ENCODE measurements at places on chromosomes 6 and 20.

GRCh38 chr20:61119794-61120410, 132.2 kb upstream of the CDH4 start:
- DNase-seq, result no peak

DNA sequence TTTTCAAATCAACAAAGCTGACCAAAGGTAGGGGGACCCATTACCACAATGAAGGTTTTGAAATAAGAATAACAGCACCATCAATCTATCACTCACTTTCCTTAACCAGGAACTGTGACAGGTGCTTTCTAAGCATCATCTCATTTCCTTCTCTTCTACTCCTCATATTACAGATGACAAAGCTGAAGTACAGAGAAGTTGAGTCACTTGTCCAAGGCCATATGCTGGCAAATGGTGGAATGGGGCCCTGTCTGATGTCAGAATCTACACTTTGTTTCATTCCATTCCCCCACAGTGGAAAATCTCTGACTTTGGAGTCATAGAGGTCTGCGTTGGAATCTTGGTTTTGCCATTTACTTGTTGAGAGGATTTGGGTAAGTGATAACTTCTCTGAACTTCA, 222.5 kb upstream of the LRFN2 start:
- no peak for DNase-seq

GRCh38 chr6:22943327-22943726, 374.0 kb downstream of the HDGFL1 start:
- DNase-seq, result no peak

DNA sequence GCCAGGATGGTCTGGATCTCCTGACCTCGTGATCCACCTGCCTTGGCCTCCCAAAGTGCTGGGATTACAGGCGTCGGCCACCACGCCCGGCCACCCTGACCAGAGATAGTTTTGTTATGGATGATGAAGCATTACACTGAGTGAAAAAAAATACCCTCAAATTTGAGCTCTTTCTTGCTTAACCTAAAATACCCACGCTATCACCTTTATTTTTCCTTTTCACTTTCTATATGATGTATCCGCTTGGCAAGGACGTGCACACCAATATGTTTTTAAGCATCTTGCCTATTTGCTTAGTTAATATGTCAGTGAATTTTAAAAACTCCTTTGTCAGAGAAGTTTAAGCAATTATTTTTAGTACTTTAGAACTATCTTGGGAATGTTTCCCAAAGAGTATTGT, 150.4 kb downstream of the INSM1 start:
- no peak for DNase-seq

DNA sequence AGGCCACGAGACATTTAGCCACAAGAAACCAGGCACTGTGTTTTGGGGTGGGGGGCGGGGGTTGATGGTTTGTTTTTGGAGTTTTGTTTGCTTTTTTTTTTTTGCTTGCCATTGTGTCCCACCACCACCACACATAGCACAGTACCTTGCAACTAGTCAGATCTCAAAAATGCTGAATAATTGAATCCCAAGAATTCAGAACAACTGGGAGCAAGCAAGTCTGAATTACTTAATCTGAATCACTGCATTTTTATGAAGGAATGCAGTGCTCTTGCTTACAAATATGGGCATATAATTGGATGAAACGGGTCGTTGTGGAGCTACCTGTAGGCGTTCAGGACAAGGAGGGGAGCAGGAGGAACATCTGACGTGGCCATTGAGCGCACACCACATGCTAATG, 151.5 kb upstream of the CDYL start:
- DNase-seq, result no peak

DNA sequence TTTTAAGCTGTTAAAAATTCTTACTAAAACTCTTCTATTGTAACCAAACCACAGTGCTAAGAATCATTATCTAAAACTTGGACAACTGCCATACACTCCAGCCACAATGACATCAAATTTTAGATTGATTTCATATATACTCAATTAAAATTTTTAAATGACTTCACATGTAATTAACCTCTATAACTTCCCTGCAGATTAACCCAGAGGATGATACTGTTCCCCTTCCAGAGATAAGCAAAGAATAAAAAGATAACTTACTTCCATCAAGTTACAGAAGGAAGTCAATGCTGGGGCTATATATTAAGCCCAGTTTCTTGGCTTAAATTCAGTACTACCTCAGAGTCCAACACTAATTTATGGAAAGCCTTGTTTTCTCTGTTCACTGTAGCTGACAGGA, 71.3 kb downstream of the ARHGAP18 start:
- DNase-seq, result no peak

GRCh38 chr6:113564371-113565171, 292.6 kb upstream of the MARCKS start:
- no peak for DNase-seq

GRCh38 chr20:60803335-60804055, 448.6 kb upstream of the CDH4 start:
- no peak for DNase-seq

DNA sequence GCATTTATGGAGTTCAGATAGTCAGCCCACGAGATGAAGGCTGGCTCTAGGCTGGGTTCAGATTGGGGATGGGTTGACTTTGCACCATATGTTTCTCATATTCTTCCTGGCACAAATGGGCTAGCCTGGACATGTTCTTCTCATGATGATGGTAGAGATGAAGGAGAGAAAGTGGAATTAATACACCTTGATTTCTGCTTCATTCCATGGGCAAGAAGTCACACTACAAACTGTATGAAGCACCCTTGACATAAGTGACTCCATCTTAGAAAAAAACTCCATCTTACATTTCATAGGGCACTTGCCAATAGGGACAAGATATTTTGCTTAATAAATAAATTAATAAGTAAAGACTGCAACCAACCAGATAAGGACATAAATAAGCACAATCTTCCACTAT, 12.0 kb upstream of the CD83 start:
- DNase-seq, result no peak

DNA sequence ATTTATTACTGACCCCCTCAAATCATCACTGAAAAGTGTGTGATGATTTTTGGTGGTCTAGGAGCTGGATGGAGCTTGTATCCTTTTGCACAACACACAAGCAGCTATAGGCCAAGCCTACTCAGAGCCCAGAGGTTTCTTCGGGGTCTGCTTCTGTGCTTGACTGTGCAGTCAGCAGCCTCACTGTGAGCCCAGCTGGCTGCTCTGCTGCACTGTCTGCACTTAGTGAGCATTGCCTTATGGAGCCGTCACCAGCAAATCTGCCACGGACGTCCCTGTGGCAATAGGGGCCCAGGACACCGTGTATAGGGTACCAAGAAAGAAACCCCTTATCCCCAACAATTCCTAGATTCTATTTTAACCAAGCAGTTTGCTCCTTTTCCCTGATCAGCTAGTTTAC, 38.6 kb upstream of the GMPR start:
- DNase-seq, result no peak

DNA sequence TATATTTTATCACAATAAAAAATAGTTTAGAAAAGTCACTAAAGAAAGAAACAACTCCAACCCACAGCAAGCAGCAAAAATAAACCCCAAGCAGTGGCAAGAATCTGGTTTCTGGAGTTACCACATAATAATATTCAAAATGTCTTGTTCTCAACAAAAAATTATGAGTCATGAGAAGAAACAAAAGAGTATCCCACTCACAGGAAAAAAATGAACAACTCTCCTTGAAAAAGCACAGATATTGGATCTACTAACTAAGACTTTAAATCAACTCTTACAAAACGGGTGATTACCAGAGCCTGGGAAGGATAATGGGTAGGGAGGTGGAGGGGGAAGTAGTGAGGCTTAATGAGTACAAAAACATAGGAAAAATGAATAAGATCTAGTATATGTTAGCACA, 425.6 kb downstream of the PLCB1 start:
- no peak for DNase-seq

- DNase-seq, result no peak
Measured at GRCh38 chr6:135438907-135439535, 58.5 kb downstream of the AHI1 start.

DNA sequence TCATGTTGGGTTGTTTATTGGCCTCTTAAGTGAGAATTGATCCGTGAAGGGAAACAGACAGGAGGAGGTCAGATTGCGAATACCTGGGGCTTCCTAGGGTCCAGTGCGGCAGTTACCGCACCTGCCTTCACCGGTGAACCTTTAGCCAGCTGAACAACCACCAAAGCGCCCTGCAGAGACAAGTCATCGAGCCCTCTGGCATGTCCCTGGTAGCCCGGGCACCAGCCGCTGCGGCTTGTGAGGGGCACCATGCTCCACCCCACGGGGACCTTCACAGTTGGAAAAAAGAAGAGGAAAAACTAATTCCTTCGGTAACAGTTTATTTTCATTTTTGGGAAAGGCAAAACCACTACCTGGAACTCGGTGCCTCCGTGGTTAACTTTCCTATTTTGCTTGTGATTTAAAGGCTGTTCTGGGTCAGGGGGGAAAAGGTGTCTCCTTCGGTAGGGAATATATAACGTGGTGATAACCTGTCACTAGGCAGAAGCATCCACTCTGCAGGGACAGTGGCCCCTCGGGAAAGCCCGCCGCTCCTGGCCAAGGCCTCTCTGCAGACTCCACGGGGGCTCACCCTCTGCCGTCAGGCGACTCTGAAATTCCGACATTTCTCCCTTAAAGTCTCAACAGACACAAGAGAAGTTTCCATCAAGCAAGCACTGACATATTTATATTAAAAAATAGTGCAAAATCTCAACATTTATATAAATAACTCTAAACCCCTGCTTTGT, 30.7 kb upstream of the ZBP1 start:
- DNase-seq, result no peak

DNA sequence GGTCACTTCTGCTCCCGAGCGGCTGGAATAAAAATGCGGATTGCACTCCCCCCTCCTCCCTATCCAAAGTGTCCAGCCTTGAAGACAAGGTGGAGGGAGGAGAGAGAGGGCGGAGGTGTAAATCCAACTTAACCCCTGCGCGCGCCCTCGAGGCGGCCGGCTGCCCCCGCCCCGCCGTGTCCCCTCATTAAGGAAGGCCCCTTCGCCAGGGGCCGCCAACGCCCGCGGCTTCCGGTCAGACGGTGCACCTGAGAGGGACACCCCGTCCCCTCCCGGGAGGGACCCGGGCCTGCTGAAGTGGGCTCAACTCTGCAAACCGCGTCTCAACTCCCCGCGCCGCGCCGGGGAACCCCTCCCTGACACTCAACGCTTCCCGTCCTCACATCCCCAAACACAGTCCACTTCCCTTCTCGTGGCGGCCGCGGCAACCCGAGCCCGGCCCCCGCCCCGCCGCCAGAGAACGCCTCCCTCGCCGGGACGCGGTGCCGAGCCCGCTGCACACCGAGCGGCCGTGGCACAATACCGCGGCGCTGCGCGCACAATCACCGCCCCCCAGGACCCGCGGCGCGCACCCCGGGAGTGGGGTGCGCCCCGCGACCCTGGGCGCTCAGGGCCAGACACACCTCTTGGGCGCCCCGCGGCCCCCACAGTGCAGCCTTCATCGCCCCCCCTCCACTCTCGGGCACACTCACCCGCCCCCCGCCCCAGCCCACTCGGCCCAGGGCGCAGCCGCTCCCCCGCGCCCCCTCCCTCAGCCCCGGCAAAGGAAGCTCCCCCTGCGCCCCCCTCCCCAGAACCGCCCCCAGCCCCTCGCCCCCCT, 102.5 kb downstream of the NOL4L start:
- no peak for DNase-seq

DNA sequence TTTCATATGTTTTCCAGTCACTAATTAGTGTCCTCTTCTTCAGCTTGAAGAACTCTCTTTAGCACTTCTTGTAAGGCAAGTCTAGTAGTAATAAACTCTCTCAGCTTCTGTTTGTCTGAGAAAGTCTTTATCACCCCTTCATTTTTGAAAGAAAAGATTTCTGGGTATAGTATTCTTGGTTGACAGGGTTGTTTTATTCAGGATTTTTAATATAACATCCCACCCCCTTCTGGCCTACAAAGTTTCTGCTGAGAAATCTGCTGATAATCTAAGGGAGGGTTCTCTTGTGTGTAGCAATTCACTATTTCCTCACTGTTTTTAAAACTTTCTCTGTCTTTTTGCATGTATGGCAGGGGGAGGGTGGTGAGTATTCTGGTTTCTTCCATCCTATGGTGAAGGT, 9.6 kb upstream of the WFDC11 start:
- DNase-seq, result no peak

- no peak for DNase-seq
Measured at GRCh38 chr6:134619077-134619476, 301.2 kb upstream of the SGK1 start.

GRCh38 chr20:24657196-24657595, 187.8 kb downstream of the SYNDIG1 start:
- no peak for DNase-seq

DNA sequence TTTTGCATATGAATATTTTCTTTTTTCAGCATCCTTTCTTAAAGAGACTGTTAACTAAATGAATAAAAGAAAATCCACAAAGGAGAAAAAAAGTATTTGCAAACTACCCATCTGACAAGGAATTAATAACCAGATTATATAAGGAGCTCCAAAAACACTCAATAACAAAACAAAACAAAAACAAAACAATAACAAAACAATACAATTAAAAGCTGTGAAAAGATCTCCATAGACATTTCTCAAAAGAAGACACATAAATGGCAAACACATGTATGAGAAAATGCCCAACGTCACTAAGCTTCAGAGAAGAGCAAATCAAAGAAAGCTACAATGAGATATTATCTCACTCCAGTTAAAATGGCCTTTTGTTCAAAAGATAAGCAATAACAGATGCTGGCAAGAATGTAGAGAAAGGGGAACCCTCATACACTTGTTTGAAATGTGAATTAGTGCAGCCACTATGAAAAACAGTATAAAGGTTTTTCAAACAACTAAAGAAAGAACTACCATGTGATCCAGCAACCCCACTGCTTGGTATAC, 1310.0 kb upstream of the EYS start:
- no peak for DNase-seq

GRCh38 chr6:53202052-53202451, 53.4 kb upstream of the GCM1 start:
- no peak for DNase-seq

- DNase-seq, result no peak
Measured at GRCh38 chr6:157763129-157763903, 59.7 kb upstream of the SNX9 start.

DNA sequence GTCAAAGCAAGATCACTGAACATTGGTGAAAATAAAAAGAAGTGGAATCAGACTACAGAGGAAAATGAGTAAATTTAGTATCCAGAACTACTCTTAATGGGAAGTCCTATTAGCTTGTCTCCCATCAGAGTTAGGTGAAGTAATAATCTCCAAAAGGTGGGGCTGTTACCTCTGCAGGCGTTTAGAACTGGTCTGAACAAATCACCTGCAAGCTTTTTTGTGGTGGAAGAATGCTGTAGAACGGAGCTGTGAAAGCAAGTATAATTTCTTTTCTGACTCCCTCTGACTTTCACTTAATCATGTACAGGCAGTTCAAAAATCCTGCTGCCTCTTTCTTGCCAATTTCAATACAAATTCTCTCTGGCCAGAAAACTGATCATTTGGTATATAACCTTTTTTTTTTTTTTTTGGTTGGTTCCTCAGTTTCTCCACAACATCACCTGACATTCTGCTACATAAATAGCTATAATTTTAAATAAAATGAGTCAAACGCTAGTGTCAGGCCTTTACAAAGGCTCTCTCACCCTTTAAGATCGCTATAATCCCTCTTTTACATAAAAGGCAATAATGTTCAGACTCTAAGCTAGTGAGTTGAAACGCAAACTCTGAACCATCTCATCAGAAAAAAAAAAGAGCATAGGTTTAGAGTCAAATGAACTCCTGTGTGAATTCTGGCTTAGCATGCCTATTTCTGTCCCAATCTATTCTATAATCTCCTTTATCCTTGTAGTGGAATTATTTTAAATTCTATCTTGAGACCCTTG, 38.8 kb downstream of the CITED2 start:
- no peak for DNase-seq
